ENCODE measurements at places on chromosomes 12 and 14. TPM values are rescaled to one million over a fixed set of nuclear protein-coding genes. Genes with fewer than 3 reads are reported as not detected.
A peak's percentile ranks its signal among the peaks of the same experiment; 100 is the strongest.

The HCFC2 gene
- total RNA-seq: 10.7 TPM

The POTEG gene
- total RNA-seq: not detected

DNA sequence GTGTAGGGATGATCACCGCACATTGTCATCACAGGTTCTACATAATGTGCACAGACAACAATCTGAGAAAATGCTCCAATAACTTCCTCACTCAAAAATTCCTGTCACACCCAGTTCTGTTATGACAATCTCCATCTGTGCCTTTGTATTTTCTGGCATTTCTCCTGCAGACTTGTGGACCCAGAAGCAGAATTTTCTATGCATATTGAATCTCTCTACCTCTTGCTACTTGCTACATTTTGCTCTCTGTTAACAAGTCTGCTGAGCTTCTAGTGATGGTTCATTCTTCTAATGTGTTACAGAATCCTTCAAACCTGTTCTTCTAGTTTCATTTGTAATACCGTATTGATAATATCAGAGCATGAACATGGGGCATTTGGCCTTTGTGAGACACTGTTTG is 127.8 kb upstream of the PTPRQ start:
- H3K4me3 ChIP-seq: no peak overlapping the region
- no peak for DNase-seq
- H3K27ac ChIP-seq: no peak overlapping the region

The USP44 gene
- 4.3 TPM for total RNA-seq

GRCh38 chr14:42480255-42480654 is 873.6 kb downstream of the LRFN5 start:
- H3K27ac ChIP-seq: no peak overlapping the region
- H3K4me3 ChIP-seq: no peak overlapping the region
- no peaks in the 10 kb centered on the region for H3K27me3 ChIP-seq
- no peak for DNase-seq
- no peaks in the 10 kb centered on the region for H3K4me1 ChIP-seq

The KRT74 gene
- not detected for total RNA-seq

- H3K4me1 ChIP-seq: peaks cover 34% of the 10 kb centered on the region
- DNase-seq: peak; percentile 44
- peak overlapping the region; percentile 70 for H3K4me3 ChIP-seq
- H3K36me3 ChIP-seq: no peaks in the 10 kb centered on the region
- H3K27me3 ChIP-seq: no peaks in the 10 kb centered on the region
Observed at GRCh38 chr14:105093038-105093430, 27.8 kb upstream of the GPR132 start.

- H3K27me3 ChIP-seq: no peaks in the 10 kb centered on the region
- no peak for DNase-seq
- H3K4me1 ChIP-seq: peaks cover 4% of the 10 kb centered on the region
- H3K36me3 ChIP-seq: no peaks in the 10 kb centered on the region
Observed at GRCh38 chr14:61691495-61691894, 3.8 kb upstream of the HIF1A start.

GRCh38 chr14:22650960-22651521 is 6.9 kb upstream of the OR6J1 start:
- H3K27ac ChIP-seq: no peak overlapping the region
- peak; percentile 22 for DNase-seq
- H3K4me3 ChIP-seq: no peak overlapping the region
- no peaks in the 10 kb centered on the region for H3K36me3 ChIP-seq
- H3K27me3 ChIP-seq: no peaks in the 10 kb centered on the region

All from astrocyte (in vitro differentiated cells and primary cell).